ENCODE measurements at places on chromosomes 1 and 21. TPM values are rescaled to one million over a fixed set of nuclear protein-coding genes. Genes with fewer than 3 reads are reported as not detected.

Gene NFIA
- 66.6 TPM for total RNA-seq

Gene WARS2
- 13.4 TPM for total RNA-seq

Gene MCOLN3
- total RNA-seq, result 14.0 TPM

Gene HAO2
- total RNA-seq, result not detected

Gene ACTA1
- not detected for total RNA-seq

Gene HSPA6
- 10.9 TPM for total RNA-seq

Gene SYCP1
- total RNA-seq, result not detected

Gene SPAG17
- total RNA-seq, result 0.12 TPM

Gene NBPF19
- 18.0 TPM for total RNA-seq

Gene CASZ1
- total RNA-seq, result 63.6 TPM

Gene PRELP
- total RNA-seq, result 91.8 TPM

Gene CR1L
- total RNA-seq, result not detected

Gene JAM2
- 38.6 TPM for total RNA-seq

Gene FMO5
- 95.9 TPM for total RNA-seq

Gene CLDN14
- not detected for total RNA-seq

Gene CD1D
- 5.3 TPM for total RNA-seq

Gene BCAR3
- 23.5 TPM for total RNA-seq

Gene PFKFB2
- 49.9 TPM for total RNA-seq

Gene C1orf210
- total RNA-seq, result 18.9 TPM

Gene AKR7A2
- 39.1 TPM for total RNA-seq

Gene BACE2
- 20.9 TPM for total RNA-seq
